ENCODE measurements at places on chromosomes 7 and 10.

DNA sequence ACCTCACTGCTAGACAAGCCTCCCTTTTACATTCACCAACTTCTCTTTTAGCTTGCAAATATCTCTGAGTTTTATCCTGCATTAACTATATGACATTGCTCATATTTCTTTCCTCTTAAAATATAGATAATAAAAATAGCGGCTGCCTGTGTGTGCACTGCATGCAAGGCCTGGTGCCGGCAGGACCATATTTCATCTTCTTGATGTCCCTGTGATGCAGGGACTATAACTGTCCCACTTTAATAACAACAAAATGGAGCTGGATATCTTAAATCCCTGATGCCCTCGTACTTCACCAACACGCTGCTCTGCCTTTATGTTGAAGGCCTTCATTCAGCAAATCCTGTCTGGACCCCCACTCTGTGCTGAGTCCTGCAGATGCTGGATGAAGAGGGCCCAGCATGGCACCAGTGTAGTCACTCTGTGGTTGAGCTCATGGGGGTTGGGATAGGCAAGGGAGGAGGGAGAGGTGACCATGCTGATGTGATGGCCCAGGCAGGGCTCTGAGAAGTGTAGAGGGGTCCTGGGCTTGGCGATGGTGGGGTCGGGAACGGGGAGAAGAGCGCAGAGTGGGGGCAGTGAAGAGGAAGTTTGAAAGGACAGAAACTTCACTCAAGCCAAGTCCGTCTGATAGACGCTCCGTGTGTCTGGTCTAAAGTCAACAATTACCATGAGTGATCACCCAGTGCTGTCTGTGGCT, 40.4 kb downstream of the C10orf90 start:
- DNase-seq: no peak

- DNase-seq: no peak
These were observed 267.3 kb upstream of the NPVF start for GRCh38 chr7:25495342-25496250.

GRCh38 chr10:73095481-73096021, 1.1 kb downstream of the P4HA1 start:
- no peak for DNase-seq

GRCh38 chr10:69220507-69220906, 375 bp downstream of the HKDC1 start:
- no peak for DNase-seq

DNA sequence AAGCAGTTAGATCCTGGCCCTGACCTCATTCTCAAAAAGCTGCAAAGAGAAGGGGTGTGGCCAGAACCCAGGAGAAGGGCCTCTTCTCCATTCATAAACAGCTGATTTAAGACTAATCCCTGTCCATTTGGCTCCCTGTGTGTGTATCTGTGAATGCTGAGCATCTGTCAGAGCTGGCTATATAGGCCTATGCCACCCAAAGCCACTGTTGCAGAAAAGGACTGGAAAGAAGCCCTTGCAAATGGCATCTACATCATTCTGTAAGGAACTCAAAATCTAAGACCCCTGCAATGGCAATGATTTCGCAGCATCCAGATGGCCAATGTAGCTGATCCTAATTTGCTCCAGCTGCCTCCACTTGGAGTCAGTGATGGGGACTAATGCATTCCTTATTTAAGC, 384.5 kb downstream of the KCNMA1 start:
- DNase-seq: no peak

GRCh38 chr7:146053492-146053891, 63.1 kb upstream of the CNTNAP2 start:
- DNase-seq: no peak

GRCh38 chr10:79402951-79403350, 42.5 kb downstream of the ZCCHC24 start:
- DNase-seq: no peak

GRCh38 chr10:129993621-129994020, 29.5 kb upstream of the EBF3 start:
- DNase-seq: no peak

- no peak for DNase-seq
These were observed 189.3 kb downstream of the ABCA13 start for GRCh38 chr7:48360574-48360973.

DNA sequence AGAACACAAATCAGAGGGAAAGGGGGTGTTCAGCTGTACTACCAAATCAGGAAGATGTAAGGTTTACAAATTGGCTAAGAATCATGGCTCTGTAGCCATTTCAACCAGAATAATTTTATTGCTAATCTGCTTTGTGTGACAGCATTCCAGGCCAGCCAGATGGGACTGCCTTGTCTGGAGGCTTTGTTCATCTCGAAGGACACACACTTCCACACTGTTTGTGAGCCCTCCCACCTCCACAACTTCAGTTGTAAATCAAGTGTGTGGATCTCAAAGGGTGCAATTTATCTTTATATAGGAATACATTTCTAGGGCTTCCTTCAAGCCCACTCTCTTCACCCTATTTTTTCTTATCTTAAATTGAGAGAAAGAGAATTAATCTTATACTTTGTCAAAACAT, 6.9 kb upstream of the OIT3 start:
- no peak for DNase-seq

Data from esophagus squamous epithelium (tissue), 5 donors.